ENCODE measurements at places on chromosomes 1 and 21.

GRCh38 chr1:159040206-159040605, 30.5 kb downstream of the IFI16 start:
- DNase-seq = no peak

- DNase-seq = no peak
Measured at GRCh38 chr1:16249596-16250241, 12.7 kb upstream of the CPLANE2 start.

DNA sequence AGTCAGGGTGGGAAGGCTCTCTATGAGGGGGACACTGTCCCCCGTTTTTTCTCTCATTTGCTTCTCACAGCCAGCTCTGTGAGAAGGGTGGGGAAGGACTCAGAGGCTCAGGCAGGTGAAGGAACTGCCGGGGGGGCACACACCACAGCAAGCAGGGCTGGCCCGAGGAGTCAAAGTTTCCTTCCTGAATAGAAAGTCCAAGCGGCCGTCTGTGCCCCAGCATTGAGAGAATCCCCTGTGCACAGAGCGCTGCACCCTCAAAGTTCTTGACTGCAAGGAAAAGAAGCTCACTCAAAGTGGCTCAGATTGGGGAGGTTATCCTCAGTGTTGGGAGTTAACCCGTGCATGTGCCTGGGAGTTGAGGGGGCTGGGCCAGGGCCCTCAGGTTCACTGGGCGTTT, 145.2 kb upstream of the AJAP1 start:
- DNase-seq = no peak

DNA sequence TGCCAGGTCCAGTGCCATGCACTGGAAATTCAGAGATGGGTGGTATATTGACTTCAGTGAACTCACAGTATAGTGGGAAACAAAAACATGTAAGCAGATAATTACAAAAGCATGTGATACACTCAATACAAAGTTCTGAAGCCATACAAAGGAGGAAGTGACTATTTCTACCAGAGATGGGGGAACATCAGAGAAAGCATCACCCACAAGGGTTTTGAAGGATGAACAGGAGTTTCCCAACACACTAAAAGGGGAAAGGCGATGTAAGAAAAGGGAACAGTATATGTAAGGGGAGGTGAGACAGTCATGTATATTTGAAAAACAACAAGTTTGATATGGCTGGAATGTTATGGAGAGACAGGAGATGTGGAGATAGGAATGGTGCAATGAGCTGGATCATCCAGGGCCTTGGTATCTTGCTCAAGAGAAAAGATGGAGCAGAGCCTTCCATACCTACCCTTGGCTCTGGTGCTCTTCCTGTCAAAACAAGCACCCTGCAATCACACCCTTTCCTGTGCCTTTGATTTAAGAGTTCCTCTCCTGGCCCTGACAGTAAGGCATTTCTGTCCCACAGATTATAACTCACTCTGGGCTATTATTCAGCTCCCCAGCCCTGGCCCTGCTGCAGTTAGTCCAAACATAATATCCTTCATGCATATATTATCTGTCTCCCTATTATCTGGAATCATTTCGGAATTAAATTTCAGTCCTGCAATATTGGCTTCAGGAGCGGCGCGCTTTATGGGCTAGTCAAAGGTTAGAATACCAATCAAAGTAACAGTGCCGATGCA, 60.5 kb downstream of the DMAP1 start:
- no peak for DNase-seq

DNA sequence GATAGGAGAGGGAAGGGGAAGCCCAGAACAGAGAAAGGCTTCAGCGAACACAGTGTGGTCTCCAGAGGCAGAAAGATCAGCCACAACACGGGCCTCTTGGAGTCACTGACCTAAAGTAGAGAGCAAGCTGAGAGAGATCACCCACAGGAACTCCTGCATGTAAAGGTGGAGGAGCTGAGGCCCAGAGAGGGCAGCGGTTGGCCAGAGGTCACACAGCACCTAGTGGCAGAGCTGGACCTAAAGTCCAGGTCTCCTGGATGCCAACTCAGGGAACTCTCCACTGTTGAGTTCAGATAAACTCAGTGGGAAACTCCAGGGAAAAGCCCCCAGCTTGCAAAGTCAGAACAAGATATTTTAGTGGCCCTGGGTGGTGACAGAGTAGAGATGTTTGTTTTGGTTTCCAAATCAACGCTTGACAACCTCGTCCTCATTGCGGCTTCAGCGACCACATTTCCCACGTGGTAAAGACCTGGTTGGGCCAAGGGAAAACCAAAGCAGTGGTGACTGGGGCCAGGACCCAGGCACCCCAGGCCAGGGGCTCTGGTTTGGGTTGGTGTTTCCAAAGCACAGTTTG, 4.6 kb downstream of the IFFO2 start:
- peak; percentile 75 for DNase-seq

All from GM19239 (cell line).